ACHN (cell line): ENCODE measurements at places on chromosomes 7 and 10.

- DNase-seq: no peak
These were observed 186.4 kb downstream of the POLR1F start for GRCh38 chr7:19522486-19522885.

GRCh38 chr10:98617906-98618520 lies 171.3 kb upstream of the HPS1 start:
- no peak for DNase-seq

DNA sequence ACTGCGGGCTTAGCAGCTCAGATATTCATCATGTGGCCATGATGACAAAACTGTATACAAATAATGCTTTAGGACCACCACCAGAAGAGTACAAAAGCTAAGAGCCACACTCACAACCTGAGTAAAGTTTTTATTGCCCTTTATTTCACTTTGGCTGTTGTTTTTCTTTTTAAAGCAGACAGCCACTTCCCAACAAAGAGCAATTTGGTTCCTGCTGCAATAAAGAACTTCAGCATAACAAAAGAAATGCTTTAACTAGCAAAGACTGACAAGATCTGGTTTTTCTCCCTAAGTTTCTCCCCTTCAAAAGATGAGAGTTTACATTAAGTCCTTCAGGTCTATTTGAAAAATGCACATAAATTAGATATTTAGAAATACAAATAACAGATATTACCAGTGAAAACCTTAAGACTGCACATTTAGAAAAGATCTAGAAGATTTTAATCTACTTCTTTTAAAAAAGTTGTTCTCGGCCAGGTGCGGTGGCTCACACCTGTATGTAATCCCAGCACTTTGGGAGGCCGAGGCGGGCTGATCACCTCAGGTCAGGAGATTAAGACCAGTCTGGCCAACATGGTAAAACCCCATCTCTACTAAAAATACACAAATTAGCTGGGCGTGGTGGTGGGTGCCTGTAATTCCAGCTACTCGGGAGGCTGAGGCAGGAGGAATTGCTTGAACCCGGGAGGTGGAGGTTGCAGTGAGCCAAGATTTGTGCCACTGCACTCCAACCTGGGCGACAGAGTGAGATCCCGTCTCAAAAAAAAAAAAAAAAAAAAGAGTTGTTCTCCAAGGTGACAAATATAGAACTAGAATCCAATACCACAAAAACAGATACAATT lies 59.4 kb downstream of the WAPL start:
- no peak for DNase-seq

DNA sequence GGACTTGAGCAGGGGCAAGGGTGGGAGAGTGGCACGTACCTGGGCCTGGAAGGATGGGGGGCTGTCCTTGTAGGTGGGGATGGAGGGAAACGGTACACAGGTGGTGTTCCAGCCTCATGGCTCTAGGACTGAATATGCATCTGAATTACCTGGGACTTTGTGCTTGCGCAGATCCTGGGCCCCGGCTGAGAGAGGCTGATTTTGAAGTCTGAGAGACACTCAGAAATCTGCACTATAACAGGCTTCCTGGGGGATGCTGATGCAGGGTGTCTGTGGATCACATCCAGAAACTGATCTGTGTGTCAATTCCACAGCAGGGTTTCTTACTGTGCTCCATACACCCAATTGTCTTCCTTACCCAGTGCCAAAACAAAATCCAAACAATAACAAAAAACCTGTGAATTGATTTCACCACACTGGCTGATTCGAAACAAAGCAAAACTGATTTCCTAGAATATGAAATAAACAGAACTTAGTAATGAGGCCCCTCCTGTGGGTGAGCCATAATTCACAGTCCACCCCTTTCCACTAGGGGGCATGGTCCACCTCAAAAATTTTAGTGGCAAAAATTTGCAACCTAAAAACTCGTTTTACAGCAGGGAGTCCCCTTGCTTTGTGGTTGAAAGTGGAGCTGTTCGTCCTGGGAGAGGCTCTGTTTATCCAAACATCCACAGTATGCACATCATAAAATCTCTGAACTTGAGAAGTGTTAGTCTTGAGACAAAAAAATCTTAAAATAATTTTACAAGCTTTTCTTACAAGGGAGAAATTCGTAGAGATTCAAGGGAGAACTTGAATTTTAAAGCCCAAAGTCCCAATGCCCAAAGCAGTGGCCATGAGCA lies 32.0 kb upstream of the PLEKHA1 start:
- DNase-seq: peak; percentile 59

DNA sequence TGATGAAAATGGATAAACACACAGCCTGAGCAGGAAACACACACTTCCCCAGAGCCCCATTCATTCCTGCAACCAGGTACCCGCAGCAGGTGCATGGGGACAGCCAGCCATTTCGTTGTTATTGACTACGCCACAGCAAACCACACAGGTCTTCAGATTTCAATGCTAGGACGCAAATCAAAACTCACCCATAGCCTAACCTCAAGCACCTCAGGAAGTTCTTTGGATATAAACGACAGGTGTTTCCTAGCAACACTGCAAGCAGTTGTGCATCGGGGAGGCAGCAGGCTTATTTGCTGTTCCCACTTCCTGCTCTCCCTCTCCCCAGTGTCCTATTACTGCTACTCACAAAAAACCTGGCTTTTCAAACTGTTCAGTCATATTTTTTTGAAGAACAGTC lies 176.5 kb upstream of the FRMD4A start:
- no peak for DNase-seq

- DNase-seq: no peak
These were observed 7.8 kb upstream of the ZNF485 start for GRCh38 chr10:43598446-43598845.

GRCh38 chr10:63703740-63704345 lies 182.6 kb downstream of the REEP3 start:
- no peak for DNase-seq

- DNase-seq: no peak
These were observed 4.3 kb downstream of the ANKRD1 start for GRCh38 chr10:90916392-90917237.

DNA sequence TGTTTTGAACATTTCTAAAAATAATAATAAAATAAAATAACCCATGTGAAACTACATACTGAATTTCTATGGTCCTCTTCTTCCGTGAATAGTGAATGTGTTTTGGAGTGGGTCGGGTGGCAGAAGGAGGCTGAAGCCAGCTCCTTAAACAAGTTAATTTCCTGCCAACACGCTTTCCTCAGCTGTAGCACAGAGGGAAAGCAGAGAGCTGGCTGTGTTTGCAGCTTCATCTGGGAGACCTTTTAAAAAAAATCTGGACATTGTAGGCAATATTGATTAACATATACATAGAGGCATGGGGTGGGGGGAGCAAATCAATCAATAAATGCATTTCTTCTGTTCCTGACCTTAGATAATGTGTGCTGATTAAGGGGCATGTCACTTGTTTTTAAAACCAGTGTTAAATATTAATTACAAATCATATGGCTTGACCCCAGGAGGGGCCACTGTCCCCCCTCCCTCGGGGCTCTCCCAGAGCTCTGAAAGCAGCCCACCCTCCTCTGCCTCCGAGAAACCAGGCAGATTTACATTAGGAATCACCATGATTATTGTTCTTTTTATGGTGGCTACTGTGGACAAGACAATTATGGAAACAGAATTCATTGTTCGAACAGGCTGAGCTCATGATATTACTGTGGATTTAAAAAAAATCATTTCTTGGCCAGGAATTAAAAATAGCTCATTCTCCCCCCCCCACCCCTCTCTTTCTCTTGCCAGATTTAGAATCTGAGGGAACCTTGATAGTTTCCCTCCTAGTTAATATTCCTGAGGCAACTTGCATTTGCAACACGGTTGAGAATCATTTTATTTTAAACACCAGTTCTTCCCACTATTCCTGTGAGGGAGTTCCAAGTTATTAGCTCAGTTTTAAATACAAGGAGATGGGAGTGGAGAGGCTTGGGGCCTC lies 100.5 kb upstream of the CARD11 start:
- no peak for DNase-seq

- peak; percentile 43 for DNase-seq
These were observed 2.9 kb upstream of the RBM20 start for GRCh38 chr10:110641256-110641655.

GRCh38 chr10:131047501-131047900 lies 264.0 kb downstream of the TCERG1L start:
- DNase-seq: no peak

DNA sequence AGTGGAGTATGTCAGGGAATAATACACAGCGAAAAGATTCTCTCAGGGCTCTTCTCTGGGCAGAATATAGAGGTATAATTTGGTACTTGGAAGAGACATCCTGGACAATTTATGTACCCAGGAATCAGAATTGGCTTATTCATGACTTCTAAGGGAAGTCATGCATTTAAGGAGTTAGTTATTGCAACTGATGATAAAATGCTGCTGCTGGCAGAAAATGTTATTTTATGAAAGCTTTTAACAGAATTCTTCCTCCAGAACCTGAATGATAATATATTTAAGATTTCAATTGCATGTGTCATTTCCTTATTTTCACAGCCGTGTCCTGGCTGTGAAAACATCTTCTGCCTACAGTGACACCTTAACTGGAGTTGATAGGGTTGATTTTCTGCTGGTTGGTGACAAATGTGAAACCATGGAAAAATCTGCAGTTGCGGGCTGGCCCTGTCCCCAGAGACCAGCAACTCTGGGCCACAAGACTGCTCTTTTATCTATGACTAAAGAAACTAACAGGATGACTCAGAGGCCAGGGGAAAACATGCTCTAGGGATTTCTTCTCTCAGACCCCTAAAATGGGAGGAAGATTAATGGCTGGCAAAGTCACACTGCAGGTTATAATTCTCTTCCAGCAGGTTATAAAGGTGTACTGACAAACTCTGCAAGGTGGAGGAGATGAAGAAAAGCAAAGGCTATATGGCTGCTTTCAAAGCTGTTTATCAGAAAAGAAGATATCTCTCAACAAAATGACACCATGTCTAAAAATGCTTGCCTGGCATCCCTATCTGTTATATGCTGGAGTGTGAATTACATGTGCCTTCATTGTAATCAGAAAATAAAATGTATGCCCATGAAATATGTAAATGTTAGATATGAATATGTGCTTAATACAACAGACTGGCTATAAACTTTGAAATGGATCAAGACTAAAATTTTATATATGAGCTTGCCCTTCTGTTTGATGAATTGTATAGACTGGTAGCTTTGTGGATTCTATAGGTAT lies 12.1 kb upstream of the TRUB1 start:
- peak; percentile 65 for DNase-seq

GRCh38 chr7:111529507-111530355 lies 32.6 kb downstream of the IMMP2L start:
- no peak for DNase-seq

- DNase-seq: no peak
These were observed 22.0 kb downstream of the GHRHR start for GRCh38 chr7:30985756-30986155.

- no peak for DNase-seq
These were observed 48.7 kb downstream of the GNAI1 start for GRCh38 chr7:80183351-80183750.

- peak; percentile 53 for DNase-seq
These were observed 661 bp downstream of the HECTD2 start for GRCh38 chr10:91410638-91411371.

GRCh38 chr10:68559841-68560185 lies 324 bp upstream of the TET1 start:
- DNase-seq: no peak

DNA sequence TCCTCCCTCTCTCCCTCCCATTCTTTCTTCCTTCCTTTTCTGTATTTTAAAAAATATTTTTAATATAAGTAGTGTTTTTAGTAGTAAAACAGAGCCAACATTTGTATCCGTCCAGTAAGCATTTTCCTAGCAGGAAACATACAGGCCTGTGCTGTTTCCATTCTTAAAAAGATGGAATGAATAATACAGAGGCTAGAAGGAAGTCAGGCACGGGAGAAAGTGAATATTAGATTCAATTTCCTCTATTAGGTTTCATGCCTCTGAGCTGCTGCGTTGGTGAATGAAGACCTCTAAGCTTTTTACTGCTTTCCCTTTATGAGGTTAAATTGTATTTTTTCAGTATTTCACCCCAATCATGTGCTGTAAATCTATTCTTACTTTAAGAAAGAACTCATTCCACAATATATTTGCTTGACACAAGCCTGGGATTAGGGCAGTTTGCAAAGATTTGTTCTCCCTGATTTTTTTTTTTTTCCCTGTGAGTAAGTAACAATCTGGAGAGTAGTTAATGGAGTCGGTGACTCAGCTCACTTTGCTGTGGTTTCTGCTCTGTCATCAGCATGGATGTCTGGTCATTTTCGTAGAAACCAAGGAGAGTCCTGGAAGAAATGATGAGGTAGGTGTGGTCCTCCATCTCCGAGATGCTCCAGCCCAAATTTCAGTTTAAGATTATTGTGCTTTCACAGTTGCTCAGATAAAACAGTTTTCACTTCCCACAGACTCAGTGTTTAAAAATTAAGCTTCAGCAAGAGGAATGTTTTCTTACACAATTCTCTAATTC lies 76.1 kb upstream of the PITRM1 start:
- peak; percentile 81 for DNase-seq

GRCh38 chr7:101151908-101152651 lies 2.2 kb upstream of the AP1S1 start:
- no peak for DNase-seq

GRCh38 chr7:96670338-96671289 lies 39.0 kb downstream of the SEM1 start:
- DNase-seq: no peak

GRCh38 chr7:152588350-152588749 lies 87.6 kb downstream of the XRCC2 start:
- peak; percentile 32 for DNase-seq
